ENCODE measurements at places on chromosomes 12 and 14. TPM values are rescaled to one million over a fixed set of nuclear protein-coding genes. Genes with fewer than 3 reads are reported as not detected.

Gene ARMH4
- total RNA-seq: not detected

Gene DCAF5
- 75.7 TPM for total RNA-seq

Gene ZFHX2
- 0.35 TPM for total RNA-seq

DNA sequence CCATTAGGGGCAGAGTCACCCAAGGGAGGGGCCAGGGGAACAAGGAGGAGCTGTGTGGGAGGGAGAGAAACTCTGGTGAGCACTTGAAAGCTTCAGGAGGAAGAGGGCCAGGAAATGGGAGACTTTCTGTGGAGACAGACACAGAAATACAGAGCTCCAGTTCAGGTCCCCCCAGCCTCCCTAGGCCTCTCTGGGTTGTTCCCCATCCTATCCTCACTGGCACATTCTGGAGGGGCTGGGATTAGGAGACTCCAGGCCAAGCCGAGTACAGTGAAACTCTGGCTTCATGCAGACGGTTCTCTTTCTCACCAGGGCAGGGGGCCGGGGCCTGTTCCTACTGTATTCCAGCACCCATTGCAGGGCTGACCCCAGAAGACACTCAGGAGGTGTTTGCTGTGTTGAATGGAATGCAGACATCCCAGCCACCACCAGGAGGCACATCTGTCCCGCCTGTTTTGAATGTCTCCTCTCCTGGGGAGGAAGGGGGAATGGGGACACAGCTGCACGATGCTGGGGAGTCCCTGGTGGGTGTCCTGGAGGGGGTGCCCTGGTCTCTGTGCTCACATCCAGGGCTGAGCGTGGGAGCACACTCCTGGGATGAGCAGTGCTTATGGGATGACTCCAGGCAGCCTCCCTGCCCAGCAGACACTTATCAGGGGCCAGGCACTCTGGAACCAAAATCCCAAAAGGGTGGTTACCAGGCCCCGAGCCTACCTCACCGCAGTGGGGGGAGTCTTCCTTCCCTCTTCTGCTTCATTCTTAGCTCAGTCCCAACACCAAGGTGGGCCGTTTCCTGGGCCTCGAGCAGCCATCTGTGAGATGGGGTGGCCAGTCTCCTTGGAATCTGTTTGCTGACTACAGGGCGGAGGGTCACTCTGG, 5.5 kb upstream of the KRT84 start:
- H3K27ac ChIP-seq: no peak overlapping the region
- H3K27me3 ChIP-seq: no peaks in the 10 kb centered on the region
- no peaks in the 10 kb centered on the region for H3K4me1 ChIP-seq
- no peak for DNase-seq

GRCh38 chr12:94020335-94020734, 128.0 kb upstream of the PLXNC1 start:
- no peak overlapping the region for H3K27ac ChIP-seq
- no peak for DNase-seq
- H3K4me1 ChIP-seq: no peaks in the 10 kb centered on the region
- H3K36me3 ChIP-seq: no peaks in the 10 kb centered on the region

- no peaks in the 10 kb centered on the region for H3K36me3 ChIP-seq
- no peaks in the 10 kb centered on the region for H3K27me3 ChIP-seq
- H3K4me1 ChIP-seq: no peaks in the 10 kb centered on the region
- no peak overlapping the region for H3K27ac ChIP-seq
These were observed 62.6 kb downstream of the PDZRN4 start for GRCh38 chr12:41250748-41251147.

- H3K27me3 ChIP-seq: no peaks in the 10 kb centered on the region
- peaks cover 14% of the 10 kb centered on the region for H3K36me3 ChIP-seq
- H3K27ac ChIP-seq: no peak overlapping the region
These were observed 203.7 kb downstream of the ETV6 start for GRCh38 chr12:11853126-11853525.

DNA sequence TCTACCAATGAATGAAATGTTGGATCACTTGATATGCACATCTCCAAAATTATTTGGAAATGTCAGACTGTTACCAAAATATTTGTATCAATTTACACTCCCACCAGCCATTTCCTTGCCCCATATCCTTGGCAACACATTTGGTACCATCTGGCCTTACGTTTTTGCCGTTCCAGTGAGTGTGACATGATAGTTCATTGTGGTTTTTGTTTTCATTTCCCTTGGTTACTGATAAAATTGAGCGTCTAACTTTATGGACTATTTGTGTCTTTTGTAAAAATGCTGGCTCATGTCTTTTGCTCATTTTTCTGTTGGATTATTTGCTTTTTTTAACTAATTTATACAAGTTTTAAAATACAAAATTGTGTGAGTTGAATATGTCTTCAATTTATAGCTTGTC, 11.0 kb downstream of the KLHDC1 start:
- no peaks in the 10 kb centered on the region for H3K4me1 ChIP-seq
- no peak overlapping the region for H3K27ac ChIP-seq
- H3K27me3 ChIP-seq: no peaks in the 10 kb centered on the region
- H3K4me3 ChIP-seq: no peak overlapping the region
- DNase-seq: no peak

DNA sequence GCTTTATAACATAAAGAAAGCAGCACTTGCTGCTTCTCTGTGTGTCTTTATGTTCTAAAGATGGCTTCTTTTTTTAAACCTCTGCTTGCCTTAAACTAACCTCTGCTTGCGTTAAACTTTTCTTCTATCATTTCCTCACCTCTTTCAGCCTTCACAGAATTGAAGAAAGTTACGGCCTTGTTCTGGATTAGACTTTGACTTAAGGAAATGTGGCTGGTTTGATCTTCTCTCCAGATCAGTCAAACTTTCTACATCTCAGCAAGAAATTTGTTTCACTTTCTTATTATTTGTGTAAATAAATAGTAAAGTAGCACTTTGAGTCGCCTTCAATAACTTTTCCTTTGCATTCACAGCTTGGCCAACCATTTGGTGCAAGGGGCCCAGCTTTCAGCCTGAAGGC, 64.2 kb downstream of the CMAS start:
- no peak overlapping the region for H3K27ac ChIP-seq
- H3K27me3 ChIP-seq: no peaks in the 10 kb centered on the region
- H3K4me3 ChIP-seq: no peak overlapping the region
- H3K4me1 ChIP-seq: peaks cover 12% of the 10 kb centered on the region

DNA sequence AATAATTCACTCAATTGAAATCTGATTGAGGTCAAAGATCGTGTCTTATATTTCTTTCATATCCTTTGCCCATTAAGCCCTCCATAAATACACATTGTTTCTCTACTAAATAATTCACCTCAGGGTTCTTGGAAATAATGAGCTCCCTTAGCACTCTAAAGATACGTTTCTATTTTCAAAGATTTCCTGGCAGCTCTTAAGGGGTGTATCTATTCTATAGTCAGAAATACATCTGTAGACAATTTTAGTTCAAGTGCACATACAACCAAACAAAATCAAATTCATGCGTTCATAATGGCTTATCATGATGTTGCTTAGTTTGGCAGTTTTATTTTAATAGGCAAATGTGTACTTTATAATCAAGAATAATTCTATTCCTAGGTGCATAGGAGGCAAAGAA, 361.1 kb upstream of the DDHD1 start:
- H3K27me3 ChIP-seq: no peaks in the 10 kb centered on the region
- H3K4me1 ChIP-seq: no peaks in the 10 kb centered on the region
- DNase-seq: no peak
- no peak overlapping the region for H3K4me3 ChIP-seq
- no peak overlapping the region for H3K27ac ChIP-seq

Measured in CD4-positive, alpha-beta memory T cell (primary cell).